ENCODE measurements at places on chromosomes 4 and X.

- no peak for DNase-seq
These were observed 150.3 kb upstream of the TECRL start for GRCh38 chr4:64559571-64559970.

DNA sequence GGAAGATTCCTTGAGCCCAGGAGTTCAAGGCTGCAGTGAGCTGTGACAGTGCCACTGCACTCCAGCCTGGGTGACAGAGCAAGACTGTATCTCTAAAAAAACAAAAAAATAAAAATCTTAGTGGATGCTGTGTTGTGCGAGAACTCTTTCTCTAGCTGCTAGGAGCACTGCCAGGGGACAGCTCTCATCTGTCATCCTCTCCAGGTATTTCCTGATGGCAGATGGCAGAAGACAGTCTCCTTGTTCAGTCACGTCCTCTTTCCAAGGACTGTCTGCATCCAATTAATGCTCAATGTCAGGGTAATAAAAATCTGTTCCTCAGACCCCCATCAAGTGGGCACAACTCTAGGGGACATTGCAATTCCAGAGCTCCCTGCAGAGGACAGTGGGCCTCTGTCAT lies 29.2 kb downstream of the PPM1K start:
- no peak for DNase-seq

GRCh38 chr4:87849612-87850011 lies 16.8 kb downstream of the MEPE start:
- DNase-seq, result no peak

GRCh38 chr4:151459375-151459774 lies 50.4 kb downstream of the FHIP1A start:
- DNase-seq, result no peak

DNA sequence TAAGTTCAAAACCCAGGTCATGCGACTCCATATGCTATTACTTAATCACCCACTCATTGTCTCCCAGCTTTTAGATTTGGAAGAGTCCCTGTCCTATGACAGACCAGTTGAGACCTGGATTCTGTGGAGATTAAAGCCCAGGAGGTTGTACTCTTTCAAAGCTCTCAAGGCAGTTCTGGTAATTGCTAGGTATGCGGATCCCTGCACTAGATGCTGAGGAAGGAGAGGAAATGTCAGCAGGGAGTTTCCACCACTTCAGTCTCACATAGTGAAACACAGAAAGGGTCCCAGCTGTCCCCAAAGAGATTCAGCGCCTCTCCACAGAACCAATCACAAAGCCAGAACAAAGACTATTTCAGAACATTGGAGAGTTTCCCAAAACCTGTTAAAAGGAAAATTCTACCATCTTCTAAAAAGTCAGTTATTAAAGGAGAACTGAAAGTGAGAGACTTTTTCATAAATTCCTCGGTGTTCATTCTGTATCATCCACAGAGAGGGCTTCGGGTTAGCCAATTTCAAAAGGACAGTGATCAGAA lies 53.4 kb downstream of the IRF2 start:
- no peak for DNase-seq

GRCh38 chrX:110863883-110864282 lies 68.3 kb upstream of the CHRDL1 start:
- no peak for DNase-seq

GRCh38 chr4:6064383-6064782 lies 46.2 kb upstream of the C4orf50 start:
- DNase-seq, result no peak

DNA sequence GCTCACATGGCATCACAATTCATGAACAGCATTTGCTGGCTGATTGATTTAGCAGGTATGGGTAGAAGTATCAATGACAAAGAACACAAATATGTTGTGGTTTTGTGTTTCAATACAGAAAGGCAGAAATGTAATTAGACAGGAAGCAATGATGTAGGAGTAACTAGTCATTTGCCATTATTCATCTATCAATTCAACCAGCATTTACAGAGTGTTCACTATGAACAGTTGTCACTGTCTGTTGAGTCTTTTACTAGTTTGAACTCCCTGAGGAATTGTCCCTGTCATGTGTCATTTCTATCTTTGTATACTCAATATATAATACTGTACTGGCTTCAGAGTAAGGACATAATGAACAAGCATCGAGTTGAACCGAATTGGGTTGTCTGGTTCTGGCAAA lies 51.5 kb upstream of the ARHGAP24 start:
- DNase-seq, result no peak

DNA sequence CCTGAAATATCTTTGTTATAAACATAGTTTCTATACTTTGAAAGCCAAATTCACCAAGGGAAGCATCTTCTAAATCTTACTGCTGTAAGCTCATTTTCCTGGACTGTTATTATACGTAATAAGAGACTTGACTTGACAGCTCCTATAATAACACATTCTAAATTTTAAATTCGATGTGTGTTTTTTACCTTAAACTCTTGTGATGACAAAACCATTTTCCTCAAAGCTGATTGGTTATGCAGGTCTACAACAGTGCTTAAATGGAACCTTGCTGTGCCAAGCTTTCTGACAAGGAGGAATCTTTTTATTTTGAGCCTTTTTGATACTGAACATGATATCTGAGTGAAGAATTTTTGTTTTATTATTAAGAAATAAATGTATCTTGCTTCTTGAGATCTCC lies at the start of gene ENAM:
TSS of gene ENAM (plus strand) at position 301 of the 400 bp plus-strand sequence. CDS start 757 bp downstream, outside the sequence.
- no peak for DNase-seq

GRCh38 chrX:150051096-150051495 lies 112.8 kb upstream of the EOLA2 start:
- no peak for DNase-seq

- no peak for DNase-seq
These were observed 118.7 kb downstream of the ZNF330 start for GRCh38 chr4:141339391-141339790.

DNA sequence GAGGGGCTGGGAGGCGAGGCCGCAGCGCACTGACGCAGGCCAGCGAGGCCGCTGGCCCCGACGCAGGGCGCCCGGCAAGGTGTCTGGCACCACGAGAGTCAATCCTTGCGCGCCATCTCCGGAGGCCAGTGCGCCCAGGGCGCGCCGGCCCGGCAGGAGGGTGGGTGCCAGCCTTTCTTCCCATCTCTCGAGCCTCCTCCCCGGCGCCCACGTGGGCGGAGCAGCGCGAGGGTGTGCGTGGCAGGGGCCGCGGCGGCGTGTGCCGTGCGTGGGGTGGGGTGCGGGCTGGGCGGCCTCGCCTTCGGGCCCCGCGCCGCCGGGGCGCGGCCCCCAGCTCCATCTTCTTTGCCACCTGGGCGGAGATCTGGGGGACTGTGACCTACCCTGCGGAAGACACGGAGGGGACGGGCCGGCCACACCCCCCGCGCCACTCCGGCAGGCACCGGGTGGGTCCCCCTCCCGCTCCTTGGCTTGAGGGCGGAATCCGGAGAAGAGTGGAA lies 877 bp downstream of the JAKMIP1 start:
- no peak for DNase-seq

DNA sequence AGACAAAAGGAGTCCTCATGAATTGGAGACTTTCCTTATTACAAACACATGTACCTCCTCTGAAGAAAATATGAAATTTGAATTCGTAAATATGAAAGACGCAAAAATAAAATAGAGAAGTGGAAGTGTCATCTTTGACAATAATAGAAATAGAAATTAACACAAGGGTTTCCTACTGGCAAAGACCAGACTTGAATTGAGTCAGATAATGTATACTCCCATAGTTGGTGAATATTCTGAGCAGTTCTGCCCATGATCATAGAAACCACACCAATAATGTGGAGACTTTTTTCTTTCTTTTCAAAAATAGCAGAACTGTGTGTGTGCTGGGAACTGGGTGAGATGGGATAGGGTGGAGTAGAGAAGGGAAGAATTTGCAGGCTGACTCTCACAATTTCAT lies 277.7 kb upstream of the TET2 start:
- no peak for DNase-seq

Data from NCI-H1930 (cell line).